ENCODE measurements at places on chromosomes 16 and 17. TPM values are rescaled to one million over a fixed set of nuclear protein-coding genes. Genes with fewer than 3 reads are reported as not detected.

DNA sequence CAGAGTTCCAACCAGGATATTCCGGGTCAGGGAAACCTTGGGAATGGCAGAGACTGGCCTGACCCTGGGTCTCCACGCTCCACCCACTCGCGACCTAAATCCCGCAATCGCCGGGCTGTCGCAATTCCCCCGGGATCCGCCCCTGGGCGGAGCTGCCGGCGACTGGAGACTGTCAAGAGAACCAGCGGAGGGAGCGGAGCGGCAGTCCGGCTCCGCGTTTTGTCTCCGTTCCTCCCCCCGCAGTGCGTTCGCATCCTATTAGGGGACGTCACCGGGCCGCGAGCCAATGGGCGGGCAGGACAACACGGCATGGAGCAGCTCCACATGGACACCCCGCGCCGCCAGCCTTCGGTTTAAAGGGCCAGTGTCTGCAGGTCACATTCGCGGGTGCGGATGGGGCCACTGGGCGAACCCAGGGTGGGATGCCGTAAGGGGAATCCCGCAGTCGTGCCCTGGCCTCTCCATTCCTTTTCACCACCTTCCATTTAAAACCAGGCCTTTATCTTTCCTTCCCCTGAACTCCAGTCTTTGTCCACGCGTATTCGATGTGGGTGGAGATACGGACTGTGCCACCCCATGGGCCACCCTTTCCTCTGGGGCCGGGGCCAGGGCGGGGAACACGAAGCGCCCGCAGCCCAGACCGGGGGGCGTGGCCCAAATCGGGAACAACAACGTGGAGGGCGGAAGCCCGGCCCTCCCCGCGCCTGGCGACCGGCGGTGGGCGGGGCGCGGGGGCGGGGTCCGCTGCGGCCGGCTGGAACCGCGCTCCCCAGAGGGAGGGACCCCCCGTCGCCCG lies 764 bp upstream of the MNT start:
- DNase-seq = peak; percentile 99

DNA sequence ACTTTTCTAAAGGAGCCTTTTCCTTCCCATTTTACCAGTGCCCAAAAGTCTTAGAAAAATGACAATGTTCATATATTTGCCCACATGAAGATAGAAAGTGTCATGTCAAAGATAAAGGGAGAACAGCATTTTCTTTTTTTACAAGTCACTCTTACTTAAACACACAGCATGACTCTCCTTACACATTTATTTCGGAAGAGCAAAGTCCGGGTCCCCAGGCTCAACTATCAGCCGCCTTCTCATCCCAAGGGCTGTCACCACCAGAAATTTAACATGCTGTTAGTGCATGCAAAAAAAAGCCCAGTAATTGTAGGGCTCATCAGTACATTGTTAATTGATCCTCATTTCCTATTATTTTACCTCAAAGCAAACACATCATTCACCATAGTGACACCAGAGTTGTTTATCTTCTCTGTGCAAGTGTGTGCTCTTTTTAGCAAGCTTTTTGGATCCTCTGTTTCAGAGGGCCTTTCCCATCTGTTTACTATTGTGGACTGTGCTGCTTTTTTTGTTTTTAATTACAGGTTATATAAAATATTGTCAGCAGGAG lies 560.3 kb downstream of the WWOX start:
- DNase-seq = no peak

RBBP6 gene
- 177 TPM for total RNA-seq

KRTAP1-5 gene
- total RNA-seq = not detected
